ENCODE measurements at places on chromosomes 1 and 21.

GRCh38 chr1:211591980-211592493, 13.1 kb upstream of the SLC30A1 start:
- no peak for DNase-seq

DNA sequence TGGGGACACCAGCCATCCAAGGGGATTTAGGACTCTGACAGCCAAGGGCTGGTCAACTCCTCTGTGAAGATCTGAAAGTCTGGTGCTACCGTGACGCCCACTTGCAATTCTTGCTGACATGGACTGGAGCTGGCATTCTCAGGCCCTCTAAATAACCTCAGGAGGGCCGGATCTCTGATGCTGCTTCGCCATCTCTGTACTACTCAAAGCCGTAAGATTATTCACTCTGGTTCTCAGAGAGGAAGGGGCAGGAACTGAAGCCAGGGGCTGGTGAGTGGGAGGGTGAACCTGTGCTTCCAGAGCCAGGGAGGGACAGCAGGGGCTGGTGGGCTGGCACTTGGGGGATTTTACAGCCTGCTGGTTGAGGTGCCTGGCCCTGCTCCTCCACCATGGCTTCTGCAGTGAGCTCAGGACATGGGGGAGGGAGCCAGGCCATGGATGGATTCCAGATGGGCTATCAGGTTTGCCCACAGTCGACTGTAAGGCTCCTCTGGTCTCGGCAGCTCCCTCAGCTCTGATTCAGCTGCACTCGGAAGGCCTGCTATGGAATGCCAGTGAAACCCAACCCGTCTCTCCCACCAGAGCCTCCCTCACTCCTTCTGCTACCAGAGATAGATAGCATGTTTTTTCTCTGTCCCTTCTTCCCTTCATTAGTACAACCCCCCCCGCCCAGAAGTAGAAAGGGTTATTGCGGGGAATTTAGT, 84.5 kb downstream of the PLXNA2 start:
- DNase-seq = no peak

GRCh38 chr1:219817914-219818313, 110.4 kb downstream of the SLC30A10 start:
- DNase-seq = no peak

DNA sequence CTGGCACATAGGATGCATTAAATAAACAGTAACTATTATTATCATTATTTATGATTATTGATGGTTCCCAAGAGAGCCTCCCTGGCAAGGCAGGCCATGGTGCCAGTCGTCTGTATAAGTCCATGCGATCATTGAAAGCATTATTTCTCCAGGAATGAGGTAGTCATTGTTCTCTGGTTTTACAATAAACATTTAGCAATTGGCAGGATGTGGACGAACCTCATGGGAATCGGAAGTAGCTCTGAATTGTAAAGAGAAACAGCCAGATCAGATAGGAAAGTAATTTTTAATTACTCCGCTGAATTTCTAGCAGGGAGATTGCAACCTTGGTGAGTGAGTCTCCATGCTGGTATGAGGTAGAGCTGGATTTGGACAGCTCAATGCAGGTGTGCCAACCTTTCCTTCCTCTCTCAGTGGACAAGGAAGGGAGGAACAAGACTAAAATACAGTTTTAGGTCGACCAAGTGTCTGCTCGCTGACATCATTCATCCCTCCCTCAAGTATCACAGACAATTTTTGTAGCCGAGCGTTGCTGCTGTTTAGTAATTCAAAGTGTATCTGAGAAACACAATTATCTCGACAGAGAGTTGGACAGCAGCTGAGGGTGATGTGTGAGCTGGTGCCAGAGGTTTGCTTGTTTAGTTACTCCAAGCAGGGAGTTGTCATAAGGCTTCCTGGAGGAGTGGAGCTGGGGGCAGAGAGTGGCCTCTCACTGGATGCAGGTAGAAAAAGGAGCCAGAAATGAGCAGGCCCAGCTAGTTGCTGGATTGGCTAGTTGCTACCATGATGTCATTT, 250.8 kb downstream of the KCNJ6 start:
- DNase-seq = no peak

DNA sequence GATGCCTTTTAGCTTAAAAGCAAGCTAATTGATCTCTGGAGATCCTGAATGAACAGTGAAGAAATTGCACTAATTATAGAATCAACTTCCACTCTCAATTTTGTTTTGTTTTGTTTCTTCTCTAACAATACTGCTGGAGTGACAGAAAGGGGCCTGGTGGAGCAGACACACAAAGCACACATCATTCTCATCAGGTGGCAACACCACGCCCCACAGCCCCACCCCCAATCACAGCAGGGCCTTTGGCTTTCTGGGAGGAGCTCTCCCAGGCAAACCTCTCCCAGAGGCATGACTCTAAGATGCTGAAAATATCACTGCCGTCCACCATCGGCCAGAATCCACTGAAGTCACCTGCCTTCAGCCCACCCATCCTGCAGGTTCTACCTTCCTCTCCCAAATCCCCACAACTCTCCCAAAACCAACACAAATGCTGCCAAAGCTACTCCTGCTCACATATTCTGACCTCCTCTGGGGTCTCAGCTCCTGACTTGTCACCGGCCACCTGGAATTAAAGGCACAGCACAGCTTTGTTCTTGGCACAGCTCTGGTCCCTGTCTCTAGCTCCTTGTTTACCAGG, 120.7 kb downstream of the GRIK3 start:
- no peak for DNase-seq

GRCh38 chr1:158976219-158976618, 33.5 kb upstream of the IFI16 start:
- no peak for DNase-seq

DNA sequence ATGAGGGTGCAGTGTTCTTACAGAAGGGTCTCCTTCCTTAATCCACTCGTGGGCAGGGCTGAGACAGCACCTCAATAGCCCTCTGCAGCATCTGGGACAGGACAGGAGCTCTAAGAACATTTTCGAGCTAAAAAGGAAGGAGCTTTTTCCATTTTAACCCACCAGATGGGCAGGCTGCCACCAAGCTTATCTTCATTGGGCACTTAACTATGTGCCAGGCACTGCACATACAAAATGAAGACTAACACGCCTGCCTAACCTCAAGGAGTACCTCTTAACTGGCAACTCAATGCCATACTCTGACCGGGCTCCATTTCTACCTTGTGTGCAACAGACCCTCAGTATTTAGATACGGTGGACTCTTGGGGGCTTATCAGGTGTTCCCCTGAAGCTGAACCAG, 48.2 kb downstream of the SSBP3 start:
- DNase-seq = no peak

- DNase-seq = no peak
Measured at GRCh38 chr1:215660259-215660658, 93.2 kb downstream of the KCTD3 start.

GRCh38 chr1:167728818-167729410, 7.1 kb downstream of the MPZL1 start:
- no peak for DNase-seq

DNA sequence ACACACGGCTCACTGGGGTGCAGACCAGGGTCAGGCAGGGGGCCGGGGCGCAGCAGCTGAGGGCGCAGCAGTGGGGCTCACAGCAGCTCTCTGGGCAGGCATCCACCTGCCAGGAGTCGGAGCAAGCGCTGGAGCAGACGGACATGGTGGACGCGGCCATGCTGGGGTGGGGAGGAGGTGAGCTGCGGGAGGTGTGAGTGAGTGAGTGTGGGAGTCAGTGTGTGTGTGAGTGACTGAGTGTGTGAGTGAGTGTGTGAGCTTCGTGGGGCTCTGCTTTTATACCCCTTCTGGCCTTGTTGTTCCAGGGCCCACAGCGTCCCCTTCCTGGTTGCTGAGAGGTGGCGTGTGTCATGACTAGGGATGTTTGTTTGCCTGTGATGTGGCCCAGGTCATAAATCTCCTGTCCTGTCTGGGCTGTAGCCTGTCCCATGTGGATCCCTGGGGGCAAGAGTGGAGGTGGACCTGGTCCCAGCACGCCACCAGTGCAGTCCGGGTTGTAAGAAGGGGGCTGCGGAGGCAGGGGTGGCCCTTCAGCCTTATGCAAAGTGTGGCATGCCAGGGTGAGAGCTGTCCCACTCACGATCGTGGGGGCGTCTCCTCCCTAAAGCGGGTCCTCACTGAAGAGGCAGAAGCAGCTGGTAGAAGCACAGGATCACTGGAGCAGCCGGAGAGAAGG, at the start of gene KRTAP10-1:
Gene KRTAP10-1, minus strand, starts transcription at position 205 of the 676 bp plus-strand sequence. Its CDS starts 45 bp downstream, at position 160.
- no peak for DNase-seq

All from anterior cingulate cortex (tissue), 58 donors.